Substantia nigra (tissue), 51 donors: ENCODE measurements at places on chromosomes 6 and 20.

DNA sequence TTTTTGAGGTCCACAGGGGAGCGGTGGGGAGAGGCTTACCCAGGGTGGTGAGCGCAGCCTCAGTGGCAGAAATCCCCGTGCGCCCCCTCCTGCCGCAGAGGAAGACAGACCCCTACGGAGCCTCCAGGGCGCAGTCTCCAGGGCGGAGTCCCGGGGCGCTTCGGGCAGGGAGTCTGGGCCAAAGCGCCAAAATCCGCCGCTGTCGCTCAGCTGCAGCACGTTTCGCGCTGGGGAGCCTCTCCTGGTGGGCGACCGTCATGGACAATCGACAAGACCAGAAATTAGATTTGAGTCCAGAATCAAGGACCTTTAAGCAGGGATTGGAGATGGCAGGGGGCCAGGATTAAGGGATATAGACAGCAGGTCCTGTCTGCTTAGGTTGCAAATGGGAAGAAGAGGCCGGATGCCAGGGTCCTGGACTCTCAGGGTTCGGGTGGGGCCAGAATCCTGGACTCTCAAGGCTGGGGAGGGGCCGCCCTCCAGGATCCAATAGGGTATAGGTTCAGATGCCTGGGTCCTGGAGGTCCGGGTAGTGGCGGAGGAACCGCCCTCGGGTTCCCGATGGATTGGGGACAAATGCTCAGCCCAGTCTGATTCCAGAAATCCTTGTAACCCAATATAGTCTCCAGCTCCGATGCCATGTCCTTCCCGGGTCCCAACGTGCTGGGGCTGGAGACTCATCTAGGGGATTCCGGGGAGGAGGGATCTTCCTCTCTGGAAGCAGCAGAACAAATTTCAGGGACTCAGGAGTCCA, 7.9 kb upstream of the HLA-E start:
- no peak for DNase-seq

DNA sequence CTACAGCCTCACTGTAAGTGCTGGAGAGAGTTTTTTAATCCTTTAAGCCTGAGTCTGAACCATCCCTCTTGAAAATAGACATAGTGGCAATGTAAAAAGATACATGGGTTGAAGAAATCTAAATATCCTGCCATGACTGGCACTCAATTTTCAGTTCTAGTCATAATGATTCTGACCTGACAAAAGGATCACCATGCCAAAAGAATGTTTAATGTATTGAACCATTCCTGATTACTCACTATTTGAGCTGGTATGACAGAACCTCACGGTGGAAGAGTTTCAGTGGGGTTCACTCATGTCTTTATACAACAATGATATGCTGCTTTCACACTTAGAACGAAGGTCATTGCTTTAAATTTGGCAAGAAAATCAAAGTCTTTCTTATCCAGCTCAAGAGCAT, 93.4 kb downstream of the HIVEP2 start:
- no peak for DNase-seq

DNA sequence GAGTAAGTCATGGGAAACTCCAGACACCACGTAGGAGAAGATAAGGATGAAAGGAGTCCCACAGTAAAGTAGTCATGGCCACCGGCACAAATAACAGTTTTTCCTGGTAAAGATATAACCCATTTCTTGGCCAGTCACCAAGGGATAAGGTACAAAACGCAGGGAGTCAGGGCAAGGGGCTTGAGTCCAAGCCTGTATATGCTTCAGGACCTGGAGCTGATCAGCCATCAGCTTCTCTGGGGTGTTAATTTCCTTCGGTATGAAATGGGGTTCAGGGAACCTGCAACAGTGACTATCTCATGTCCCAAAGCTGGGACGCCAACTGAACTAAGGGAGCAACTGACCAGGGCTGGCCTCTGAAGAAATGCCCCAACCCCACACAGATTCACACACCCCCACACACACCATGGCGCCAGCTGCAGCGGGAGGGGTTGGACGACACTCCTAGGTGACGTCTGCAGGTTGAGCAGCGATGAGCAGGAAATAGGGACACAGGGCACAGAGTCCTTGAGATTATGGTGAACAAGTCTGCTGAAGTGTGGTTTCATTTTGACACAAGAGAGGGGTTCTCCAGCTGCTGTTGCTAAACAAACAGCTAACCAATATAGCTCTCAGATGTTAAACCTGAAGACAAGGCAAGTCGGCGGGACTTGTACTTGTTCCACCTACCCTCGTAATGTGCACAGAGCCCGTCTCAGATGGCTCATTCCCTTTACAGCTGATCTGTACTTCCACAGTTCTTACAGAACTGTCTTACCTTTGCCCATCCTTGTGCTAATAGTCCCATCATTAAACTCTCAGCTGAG, 7.4 kb upstream of the ADTRP start:
- no peak for DNase-seq

GRCh38 chr6:42711930-42712329, 10.5 kb downstream of the PRPH2 start:
- no peak for DNase-seq

GRCh38 chr6:163895162-163895561, 480.6 kb downstream of the QKI start:
- no peak for DNase-seq

GRCh38 chr6:170092826-170093225, 198.1 kb downstream of the DLL1 start:
- no peak for DNase-seq

GRCh38 chr20:13183005-13183404, 38.1 kb upstream of the ISM1 start:
- DNase-seq, result no peak

GRCh38 chr20:47428851-47429336, 72.4 kb upstream of the ZMYND8 start:
- no peak for DNase-seq

- no peak for DNase-seq
Observed at GRCh38 chr6:16953905-16954304, 147.9 kb upstream of the STMND1 start.

DNA sequence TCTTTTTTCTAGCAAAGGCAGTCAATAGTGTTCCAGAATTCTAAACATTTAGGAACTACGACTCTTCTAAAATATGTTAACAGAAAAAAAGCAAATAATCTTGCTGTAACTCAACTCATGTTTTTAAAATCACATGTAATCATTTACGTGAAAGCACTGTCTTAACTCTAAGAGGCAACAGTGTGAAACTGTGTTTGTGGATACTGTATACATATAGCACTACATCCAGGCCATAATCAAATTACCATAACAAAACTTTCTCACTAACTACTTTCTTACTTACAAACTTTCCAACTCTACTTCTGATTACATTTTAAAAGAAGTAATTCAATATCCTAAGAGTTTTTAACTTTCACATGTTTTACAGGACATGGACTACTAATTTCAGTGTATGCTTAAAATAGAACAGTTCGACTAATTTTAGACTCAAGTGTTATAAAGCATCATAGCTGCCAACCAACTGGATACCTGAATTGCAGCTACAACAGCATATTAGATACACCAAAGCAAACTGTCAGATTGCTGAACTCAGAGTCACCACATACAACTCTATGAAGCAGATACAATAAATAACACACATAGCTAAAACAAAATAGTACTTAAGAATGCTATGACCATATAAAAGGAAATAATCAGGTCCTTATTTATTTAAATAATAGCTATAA, 121.6 kb upstream of the BEND6 start:
- no peak for DNase-seq

- DNase-seq, result no peak
Observed at GRCh38 chr6:91704531-91704930, 1117.7 kb upstream of the MAP3K7 start.

DNA sequence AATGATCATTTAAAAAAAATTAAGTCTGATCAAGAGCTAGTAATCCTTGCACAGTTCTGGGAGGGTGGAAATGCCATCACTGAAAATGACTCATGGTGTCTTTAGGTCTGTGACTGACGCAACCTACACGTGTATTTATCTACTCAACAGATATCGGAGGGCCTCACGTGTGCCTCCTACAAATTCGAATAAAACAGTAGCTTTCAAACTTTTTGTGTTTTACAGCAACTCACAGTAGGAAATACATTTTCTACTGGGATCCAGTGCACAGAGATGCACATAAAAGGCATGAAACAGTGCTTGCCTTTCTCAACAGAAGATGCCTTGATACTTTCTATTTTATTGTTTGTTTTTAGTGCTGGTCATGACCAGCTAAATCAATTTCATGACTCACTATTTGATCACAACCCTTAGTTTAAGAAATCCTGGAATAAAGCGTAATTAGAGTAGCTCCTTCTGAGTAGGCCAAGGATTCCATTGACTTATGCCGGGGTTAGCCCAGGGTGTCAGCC, 210.0 kb upstream of the SNX9 start:
- DNase-seq, result no peak

- no peak for DNase-seq
Observed at GRCh38 chr6:30312266-30312665, 14.5 kb upstream of the TRIM39 start.

- no peak for DNase-seq
Observed at GRCh38 chr20:64167676-64168075, 3.4 kb downstream of the MYT1 start.

- DNase-seq, result no peak
Observed at GRCh38 chr6:105774247-105774646, 311.9 kb upstream of the PRDM1 start.

DNA sequence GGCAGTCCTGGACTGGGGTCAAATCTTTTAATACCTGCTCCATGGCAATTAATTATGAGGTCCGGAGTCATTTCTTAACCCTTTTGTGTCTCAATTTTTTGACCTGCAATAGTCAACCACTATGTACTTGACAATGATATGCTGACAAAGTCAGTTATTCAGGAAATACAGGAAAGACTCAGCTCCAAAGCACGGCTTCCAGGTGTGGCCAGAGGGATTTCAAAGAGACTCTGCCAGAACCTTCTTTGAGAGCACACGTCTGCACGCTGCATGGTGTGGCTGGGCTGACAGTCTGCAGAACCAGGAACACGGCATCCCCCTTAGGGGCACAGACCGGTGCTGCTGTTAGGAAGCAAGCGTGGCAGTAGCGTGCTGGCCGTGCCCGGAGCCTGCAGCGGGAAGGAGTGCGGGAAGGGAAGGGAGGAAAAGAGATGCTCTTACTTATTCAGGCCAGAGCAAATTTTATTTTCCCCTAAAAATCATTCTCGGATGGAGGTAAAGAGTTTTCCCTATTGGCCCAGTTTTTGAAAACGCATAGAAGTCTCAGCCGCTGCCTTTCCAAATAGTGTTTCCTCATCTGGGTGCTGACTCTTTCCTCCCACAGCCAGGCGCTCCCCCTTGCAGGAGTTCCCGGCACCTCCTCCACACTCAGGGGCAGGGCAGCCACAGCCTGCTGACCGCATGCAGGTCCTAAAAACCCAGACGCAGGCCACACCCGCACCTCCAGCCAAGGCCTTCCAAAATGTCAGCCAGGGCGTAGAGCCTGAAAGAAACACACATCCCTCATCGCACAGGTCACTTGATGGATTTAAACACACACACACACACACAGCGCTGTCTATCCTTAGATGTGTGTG, 187.4 kb upstream of the SNX9 start:
- no peak for DNase-seq

- DNase-seq, result peak; percentile 73
Observed at GRCh38 chr6:111483736-111484632, 966 bp upstream of the REV3L start.

DNA sequence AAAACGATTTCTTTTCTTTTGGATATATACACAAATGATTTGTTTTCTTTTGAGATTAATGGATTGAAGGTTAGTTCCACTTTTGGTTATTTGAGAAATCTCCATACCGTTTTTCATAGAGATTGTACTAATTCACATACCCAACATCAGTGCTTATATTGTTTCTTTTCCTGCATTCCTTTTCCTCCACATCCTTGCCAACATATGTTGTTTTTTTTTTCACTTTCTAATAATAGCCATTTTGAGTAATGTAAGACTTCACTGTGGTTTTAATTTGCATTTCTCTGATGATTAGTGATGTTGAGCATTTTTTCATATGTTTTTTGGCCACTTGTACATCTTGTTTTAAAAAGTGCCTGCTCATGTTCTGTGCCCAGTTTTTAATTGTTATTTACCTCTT, 846.4 kb upstream of the EYS start:
- no peak for DNase-seq

DNA sequence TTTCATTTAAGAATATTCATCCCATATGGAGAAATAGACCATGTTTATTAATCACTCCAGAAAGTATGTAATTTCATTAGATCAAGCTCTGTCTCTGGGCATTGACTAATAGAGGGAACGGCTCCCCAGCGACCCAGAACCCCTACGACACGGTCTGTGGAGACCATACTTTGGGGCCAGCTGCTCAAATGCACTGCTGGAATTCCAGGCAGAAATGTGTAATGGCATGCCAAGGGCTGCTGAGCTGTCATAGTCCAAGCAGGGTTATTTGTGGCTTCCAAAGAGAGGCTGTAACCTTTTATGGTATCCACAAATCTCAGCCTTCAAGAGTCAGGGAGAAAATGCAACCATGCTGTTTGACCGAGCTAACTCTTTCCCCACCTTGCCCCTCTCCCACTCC, 755.8 kb downstream of the DHX35 start:
- no peak for DNase-seq

DNA sequence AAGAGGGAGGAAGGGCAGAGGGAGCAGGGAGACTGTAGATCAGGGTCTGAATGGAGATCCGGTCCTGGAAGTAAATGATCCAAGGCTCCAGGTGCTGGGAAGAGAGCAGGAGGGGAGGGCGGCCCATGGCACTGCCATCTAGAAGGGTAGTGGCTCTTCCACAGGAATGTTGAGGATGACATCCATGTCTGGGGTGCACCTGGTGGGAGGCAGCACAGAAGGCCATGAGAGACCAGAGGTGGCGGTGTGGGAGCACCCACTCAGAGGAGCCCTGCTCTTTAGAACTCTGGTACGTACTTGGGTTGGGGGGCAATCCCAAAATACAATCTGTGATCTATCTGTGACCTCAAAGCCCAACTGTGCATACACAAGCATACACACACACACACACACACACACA, 13.5 kb downstream of the DEFB132 start:
- DNase-seq, result no peak

DNA sequence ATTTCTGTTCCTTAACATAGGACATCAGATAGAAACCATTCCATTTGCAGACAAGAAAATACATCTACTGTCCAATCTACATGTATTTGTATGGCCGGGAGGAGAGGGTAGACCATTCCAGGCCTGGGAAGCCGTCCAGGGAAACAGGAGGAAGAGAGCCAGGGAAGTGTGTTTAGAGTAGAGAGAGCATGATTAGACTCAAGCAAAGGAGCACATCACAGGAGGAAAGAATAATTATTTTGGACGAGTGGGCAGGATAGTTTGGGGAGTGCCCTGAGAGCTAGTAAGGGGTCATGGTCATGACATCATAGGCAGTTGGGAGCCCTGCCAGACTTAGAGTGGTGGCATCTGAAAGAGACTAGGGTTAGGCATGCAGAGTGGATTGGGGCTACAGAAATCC, 250.0 kb downstream of the HIVEP2 start:
- no peak for DNase-seq

DNA sequence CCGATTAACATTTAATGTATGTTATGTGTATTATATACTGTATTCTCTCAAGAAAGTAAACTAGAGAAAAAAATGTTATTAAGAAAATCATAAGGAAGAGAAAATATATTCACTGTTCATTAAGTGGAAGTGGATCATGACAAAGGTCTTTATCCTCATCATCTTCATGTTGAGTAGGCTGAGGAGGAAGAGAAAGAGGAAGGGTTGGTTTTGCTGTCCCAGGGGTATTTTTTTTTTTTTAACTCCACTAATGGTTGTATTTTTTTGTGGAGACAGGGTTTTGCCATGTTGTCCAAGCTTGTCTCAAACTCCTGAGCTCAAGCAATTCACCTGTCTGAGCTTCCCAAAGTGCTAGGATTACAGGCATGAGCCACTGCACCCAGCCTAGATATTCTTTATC, 11.0 kb downstream of the ECT2L start:
- DNase-seq, result no peak
